ENCODE measurements at places on chromosomes 2 and 18.

DNA sequence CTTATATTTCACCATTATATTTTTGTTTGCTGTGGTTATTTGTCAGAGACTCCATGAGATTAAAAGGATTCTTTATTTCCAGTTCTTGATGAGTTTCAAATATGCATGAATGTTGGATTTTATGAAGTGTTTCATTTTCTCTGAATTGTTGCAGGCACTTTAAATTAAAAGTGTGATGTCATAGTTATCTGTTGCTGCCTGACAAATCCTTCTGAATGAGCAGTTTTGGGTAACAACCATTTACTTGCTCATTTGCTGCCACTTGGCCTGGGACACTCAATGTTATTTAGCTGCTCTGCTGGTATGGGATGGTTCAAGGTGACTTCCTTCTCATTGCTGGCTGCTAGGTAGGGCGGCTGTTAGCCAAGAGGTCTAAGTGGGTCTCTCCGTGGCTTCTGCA lies 173.5 kb downstream of the LPIN1 start:
- no peak for DNase-seq

- DNase-seq, result no peak
Observed at GRCh38 chr2:122174061-122174460, 418.6 kb downstream of the TSN start.

GRCh38 chr2:207504513-207505170 lies 25.1 kb upstream of the CREB1 start:
- DNase-seq, result no peak

DNA sequence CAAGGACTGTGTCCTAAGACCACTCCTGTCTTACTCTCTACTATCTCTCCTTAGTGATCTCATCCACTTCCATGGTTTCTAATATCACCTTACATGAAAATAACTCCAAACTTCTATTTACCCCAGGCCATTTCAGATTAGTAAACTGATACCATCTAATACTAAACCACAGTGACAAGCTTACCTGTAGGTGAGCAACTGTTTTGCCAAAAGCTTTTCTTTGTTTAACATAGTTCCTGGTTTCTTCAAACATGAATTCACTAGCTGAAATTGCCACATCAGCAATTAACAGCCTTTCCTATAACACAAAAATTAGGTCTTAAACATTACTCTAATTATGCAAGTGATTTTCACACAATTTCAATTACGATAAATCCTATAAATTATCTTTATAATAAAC lies 22.1 kb downstream of the ACADL start:
- no peak for DNase-seq

DNA sequence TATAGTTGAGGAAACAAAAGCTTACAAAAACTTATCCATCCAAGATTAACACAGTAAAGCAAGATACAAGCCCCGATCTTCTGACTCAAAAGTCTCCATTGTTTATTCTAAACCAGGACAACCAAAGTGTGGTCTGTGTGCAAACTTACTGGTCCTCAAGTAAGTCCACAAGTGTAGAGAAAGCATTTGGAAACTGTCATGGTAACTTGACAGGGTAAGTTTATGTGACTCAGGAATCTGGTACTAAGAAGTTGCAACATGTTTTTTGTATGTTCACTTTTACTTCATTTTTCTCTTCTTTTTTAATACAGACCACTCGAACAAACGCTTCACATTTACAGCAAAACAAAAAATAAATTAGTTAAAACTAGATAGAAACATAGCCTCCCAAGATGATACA lies 9.4 kb downstream of the MBD2 start:
- no peak for DNase-seq

DNA sequence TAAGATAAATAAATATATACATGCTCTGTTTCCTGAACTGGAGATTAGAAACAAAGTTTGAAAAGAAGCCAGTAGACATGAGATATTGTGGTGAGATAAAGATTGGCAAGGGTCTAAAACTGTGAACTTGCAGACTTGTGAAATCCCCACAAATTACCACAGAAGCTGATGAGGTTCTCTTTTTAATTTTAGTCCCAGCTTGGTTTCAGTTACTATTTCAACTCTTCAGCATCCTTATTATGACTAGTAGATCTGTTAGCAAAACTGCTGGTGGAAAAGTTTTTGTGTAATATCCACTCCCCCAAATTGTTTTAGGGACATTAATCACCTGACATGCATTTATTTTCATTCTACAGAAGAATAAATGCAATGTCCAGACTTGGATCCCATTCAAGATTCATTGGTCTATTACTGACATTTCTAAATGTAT lies 20.8 kb downstream of the RASGRP3 start:
- no peak for DNase-seq

DNA sequence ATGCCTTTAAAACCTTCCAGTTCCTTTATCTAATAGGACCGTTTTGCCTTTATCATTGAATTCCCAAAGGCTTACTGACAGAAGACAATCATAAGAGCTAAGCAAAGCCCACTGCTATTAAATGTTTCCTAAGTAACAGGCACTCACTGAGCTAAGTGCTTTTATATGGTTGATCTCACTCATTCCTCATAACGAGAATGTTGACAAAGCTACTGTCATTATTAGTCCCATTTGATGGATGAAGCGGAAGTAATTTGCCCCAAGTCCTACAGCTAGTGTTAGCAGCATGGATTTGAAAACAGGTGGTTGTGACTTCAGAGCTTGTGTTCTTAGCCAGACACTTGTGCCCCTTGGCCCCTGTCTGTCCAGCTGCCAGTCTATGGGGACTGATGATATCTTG lies 134.8 kb upstream of the SERPINE2 start:
- DNase-seq, result no peak

DNA sequence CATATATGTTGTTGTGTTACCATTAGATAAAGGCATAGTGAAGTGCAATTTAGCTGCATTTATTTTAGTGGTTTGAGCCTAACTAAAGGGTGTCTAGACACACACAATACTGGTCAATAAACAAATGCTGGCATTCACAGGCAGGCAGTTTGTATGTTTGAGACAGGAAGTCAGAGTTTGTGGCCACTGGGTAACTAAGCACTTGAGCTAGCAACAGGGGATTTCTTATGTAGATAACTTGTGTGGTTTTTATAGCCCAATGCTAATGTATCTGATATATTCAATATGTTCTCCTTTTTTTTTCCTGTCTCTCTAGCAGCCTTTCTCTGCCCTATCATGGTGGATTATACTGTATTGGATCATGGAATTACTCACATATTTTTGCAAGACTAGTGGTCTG lies 38.1 kb downstream of the LRRTM4 start:
- DNase-seq, result no peak

GRCh38 chr18:74519320-74520095 lies 14.8 kb upstream of the CNDP1 start:
- no peak for DNase-seq

DNA sequence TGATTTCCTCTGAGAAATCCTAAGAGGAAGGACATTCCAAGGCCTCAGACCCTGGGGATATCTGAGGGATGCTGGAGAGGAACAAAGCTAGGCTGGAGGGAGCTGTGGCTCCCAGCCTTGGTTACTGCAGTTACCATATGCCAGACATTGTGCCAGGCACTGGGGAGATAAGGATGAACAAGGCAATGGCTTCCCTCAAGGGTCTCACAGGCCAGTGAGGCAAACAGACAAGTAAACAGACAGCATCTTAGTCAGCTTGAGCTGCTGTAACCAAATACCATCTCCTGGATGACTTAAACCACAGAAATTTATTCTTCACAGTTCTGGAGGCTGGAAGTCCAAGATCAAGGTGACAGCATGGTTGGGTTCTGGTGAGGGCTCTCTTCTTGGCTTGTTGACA lies 91.8 kb downstream of the SKA1 start:
- no peak for DNase-seq

GRCh38 chr18:34942276-34942675 lies 98.9 kb upstream of the MAPRE2 start:
- no peak for DNase-seq

DNA sequence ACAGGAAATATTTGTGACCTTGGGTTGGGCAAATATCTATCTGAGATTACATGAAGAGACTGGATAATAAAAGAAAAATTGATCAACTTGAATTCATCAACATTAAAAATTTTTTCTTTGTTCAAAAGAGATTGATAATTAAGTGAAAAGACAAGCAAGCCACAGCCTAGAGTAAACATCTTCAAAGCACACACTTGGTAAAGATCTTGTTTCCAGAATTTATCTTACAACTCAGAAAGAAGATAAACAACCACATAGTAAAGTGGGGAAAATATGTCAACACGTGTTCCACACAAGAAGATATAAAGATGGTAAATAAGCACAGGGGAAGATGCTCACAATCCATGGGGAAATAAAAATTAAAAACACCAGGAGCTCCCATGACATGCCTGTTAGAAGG lies 195.9 kb downstream of the SOX11 start:
- DNase-seq, result no peak

DNA sequence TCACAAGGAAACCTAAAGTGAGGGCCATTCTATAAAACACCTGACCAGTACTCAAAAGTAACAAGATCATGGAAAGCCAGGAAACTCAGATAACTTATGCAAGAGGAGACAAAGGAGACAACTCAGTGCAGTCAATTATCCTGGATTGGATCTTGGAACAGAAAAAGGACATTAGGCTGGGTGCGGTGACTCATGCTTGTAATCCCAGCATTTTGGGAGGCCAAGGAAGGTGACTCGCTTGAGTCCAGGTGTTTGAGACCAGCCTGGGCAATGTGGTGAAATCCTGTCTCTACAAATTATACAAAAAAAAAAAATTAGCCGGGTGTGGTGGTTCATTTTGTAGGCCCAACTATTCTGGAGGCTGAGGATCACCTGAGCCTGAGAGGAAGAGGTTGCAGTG lies 424.5 kb upstream of the SPRED2 start:
- no peak for DNase-seq

- DNase-seq, result no peak
Observed at GRCh38 chr2:202945497-202945896, 33.4 kb downstream of the CARF start.

- no peak for DNase-seq
Observed at GRCh38 chr2:158934170-158934569, 34.3 kb upstream of the TANC1 start.

DNA sequence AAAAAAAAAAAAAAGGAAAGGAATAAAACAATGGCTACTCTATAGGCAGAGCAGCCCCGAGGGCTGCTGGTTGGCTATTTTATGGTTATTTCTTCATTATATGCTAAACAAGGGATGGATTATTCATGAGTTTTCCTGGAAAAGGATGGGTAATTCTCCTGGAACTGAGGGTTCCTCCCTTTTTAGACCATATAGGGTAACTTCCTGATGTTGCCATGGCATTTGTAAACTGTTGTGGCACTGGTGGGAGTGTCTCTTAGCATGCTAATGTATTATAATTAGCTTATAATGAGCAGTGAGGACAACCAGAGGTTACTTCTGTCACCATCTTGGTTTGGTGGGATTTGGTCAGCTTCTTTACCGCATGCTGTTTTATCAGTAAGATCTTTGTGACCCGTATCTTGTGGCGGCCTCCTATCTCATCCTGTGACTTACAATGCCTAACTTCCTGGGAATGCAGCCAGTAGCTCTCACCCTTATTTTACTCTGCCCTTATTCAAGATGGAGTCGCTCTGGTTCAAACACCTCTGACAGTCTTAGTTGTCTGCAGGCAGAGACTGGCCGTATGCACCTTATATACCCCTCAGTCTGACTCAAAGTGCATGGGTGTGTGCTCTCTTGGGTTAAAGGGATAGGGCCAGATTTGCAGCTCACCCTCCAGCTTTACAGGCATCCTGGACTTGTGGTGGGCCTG lies 57.7 kb downstream of the HAUS1 start:
- DNase-seq, result no peak

- no peak for DNase-seq
Observed at GRCh38 chr2:181275643-181276070, 181.5 kb upstream of the ITGA4 start.

GRCh38 chr2:157325786-157326185 lies at the start of gene ERMN:
ERMN (minus strand) TSS chr2:157325824; CDS start chr2:157325642, 182 bp downstream.
- DNase-seq, result no peak

GRCh38 chr18:63290166-63290820 lies 29.3 kb downstream of the BCL2 start:
- DNase-seq, result no peak

DNA sequence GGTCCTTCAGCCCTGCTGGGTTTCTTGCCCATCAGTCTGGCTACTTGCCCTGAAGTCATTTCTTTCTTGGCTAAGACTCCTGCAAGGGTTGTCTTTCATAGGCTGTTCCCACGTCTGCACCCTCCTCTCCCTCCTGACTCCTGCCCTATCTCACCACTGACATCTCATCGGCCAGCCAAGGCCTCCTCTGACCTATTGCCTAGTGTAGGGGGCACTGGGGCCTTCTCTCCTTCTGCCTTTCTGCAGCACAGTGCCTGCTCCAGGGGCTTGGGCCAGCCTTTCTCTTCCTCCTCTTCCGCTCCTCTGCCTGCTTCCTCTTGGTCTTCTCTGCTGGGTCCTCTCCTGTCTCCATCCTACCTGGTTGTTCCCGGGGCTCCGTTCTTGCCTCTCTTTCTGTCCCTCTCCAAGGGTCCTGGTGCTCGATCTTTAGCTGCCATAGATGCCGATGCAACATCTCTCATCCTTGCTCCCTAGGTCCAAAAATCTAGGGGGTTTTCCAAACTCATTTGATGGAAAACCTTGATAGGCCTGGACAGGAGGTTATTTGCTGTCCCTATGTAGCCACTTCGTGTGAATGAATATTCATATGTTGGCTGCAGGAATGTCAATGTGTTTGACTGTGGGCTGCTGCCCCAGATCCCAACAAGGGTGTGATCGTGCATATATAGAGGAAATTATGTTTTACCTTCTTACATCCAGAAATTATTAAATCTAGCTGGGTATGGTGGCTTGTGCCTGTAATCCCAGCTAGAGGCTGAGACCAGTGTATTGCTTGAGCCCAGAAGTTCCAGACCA lies 9.7 kb upstream of the NT5DC4 start:
- DNase-seq, result no peak

DNA sequence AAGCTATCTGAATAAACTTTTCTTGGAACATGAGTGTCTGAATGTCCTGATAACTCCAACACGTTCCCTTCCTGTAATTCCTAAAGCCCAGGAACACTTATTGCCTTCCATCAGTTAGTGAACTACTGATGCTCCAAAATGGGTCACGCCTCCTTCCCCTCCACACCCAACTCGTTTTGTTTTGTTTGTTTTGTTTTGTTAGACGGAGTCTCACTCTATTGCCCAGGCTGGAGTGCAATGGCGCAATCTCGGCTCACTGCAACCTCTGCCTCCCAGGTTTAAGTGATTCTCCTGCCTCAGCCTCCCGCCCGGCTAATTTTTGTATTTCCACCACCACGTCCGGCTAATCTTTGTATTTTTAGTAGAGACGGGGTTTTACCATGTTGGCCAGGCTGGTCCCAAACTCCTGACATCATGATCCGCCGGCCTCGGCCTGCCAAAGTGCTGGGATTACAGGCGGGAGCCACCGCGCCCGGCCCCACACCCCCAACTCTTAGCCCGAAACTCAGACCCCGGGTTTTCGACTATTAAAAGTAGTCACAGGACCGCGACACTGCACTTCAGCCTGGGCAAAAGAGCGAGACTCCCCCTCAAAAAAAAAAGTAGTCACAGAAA lies 774 bp downstream of the IER3IP1 start:
- no peak for DNase-seq

- no peak for DNase-seq
Observed at GRCh38 chr2:200469708-200470211, 40.1 kb downstream of the KCTD18 start.

DNA sequence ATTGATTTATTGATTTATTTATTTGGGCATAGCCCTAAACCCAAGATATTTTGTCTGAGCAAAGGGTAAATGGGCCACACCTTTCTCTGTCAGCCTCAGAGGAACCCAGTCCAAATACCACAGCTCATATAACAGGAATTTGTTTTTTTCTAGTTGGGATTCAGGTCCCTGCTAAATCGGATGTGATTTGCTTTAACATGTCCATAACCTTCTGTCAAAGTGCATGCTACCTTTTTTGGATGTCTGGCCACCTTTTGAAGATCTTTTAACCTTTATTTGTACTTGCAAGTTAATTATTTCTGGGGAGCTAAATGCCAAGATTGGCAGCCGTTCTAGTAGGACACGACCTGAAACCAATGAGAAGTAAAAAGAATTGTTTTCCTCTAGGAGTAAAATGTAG lies 303.2 kb upstream of the UBE2E3 start:
- no peak for DNase-seq

All from ureter (tissue), 1 donor.